ENCODE measurements at places on chromosomes 13 and 19. TPM values are rescaled to one million over a fixed set of nuclear protein-coding genes. Genes with fewer than 3 reads are reported as not detected.

ZNF441 gene
- 17.9 TPM for total RNA-seq

GGN gene
- 0.86 TPM for total RNA-seq

CDC42EP5 gene
- total RNA-seq = 77.0 TPM

OLFM2 gene
- total RNA-seq = 5.6 TPM

TSC22D1 gene
- total RNA-seq = 162 TPM

SGCG gene
- total RNA-seq = 0.55 TPM

OR7C1 gene
- total RNA-seq = not detected

F2RL3 gene
- 2.6 TPM for total RNA-seq

ZNF155 gene
- total RNA-seq = 9.1 TPM

CGB3 gene
- not detected for total RNA-seq

DENND1C gene
- 3.1 TPM for total RNA-seq

CYP4F3 gene
- total RNA-seq = 10.7 TPM

LILRB5 gene
- total RNA-seq = 5.3 TPM

GRIN3B gene
- not detected for total RNA-seq

IL4I1 gene
- 1.9 TPM for total RNA-seq

PLK5 gene
- not detected for total RNA-seq

HIPK4 gene
- 0.34 TPM for total RNA-seq

ZNF345 gene
- total RNA-seq = 9.8 TPM

SCN1B gene
- 9.8 TPM for total RNA-seq

ANGPTL8 gene
- not detected for total RNA-seq

KLK5 gene
- not detected for total RNA-seq

RXFP2 gene
- total RNA-seq = not detected

ADAT3 gene
- 4.1 TPM for total RNA-seq

RDH8 gene
- not detected for total RNA-seq

IGFLR1 gene
- 14.7 TPM for total RNA-seq

TEX101 gene
- total RNA-seq = not detected

GIPR gene
- 2.8 TPM for total RNA-seq

FARP1 gene
- total RNA-seq = 186 TPM

KLK8 gene
- total RNA-seq = not detected

SYNGR4 gene
- not detected for total RNA-seq

ZNF813 gene
- 6.8 TPM for total RNA-seq

OR10H1 gene
- 0.60 TPM for total RNA-seq

ZNF837 gene
- 3.6 TPM for total RNA-seq

ZNF541 gene
- total RNA-seq = 0.70 TPM

PSG5 gene
- total RNA-seq = not detected

UBE2L5 gene
- total RNA-seq = not detected

ADGRE3 gene
- not detected for total RNA-seq

FREM2 gene
- total RNA-seq = 12.4 TPM

LPAR6 gene
- 38.4 TPM for total RNA-seq

ZNF880 gene
- total RNA-seq = 37.5 TPM

ZNF506 gene
- total RNA-seq = 57.1 TPM

CGB2 gene
- total RNA-seq = not detected

HS6ST3 gene
- total RNA-seq = 4.4 TPM

USHBP1 gene
- total RNA-seq = 7.2 TPM

CALM3 gene
- total RNA-seq = 253 TPM

HSPB6 gene
- total RNA-seq = 80.9 TPM

ATF5 gene
- total RNA-seq = 35.5 TPM

PSPC1 gene
- total RNA-seq = 89.8 TPM

NOTCH3 gene
- 125 TPM for total RNA-seq

XAB2 gene
- 39.0 TPM for total RNA-seq

NDUFS7 gene
- total RNA-seq = 93.5 TPM

KLK6 gene
- not detected for total RNA-seq

PRODH2 gene
- total RNA-seq = not detected

CFAP97D2 gene
- not detected for total RNA-seq

MYO16 gene
- total RNA-seq = not detected

OR10H4 gene
- total RNA-seq = not detected

GZMM gene
- total RNA-seq = 0.83 TPM
